ENCODE measurements at places on chromosomes 4 and X.

DNA sequence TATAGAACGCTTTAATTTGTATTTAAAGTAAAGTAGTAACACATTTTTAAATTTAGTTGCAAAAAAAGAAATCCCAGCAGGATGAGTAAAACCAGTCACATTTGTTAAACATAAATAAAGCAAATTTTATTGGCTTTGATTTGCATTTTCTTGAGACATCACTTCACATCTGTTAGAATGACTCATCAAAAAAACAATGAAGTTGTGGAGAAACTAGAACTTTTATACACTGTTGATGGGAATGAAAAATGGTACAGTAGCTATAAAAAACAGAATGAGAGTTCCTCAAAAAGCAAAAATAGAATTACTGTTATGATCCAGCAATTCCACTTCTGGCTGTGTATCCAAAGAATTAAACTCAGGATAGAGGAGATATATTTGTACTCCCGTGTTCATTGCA is 454.0 kb upstream of the KLHL4 start:
- DNase-seq: no peak

DNA sequence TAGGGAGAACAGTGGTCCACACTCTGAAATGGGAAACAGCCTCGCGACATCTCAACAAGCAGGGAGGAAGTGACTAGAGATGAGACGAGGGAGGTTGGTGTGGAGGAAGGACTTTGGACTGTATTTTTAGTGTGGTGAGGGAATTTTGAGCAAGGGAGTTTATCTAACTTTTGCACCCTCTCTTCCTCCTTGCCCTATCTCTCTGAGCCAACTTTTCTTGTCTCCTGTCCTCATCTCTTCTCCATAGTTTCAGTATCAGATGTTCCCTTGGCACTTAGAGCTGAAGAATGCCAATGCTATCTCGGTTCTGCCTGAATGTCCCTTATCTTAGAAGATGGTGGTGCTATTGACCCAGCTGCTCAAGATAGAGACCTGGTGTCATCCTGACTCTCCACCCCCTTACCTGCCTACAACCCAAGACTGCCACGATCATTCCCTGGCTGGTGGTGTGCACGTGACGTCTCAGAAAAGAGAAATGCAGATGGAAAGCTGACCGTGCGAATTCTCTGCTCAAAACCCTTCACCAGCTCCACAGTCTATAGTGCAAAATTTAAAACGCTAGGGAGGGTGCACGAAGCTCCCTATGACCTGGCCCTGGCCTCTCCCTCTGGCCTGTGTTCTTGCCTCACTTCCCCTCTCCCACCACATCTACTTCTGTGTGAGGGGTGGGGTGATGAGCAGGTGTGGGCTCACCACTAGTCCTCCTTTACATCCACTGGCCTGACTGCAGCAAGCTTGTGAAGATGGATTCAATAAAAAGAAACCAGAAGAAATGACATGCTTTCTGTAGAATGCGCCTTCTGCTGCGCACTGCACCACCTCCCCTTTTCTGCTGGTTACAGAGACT is 20.9 kb downstream of the MPP1 start:
- no peak for DNase-seq

DNA sequence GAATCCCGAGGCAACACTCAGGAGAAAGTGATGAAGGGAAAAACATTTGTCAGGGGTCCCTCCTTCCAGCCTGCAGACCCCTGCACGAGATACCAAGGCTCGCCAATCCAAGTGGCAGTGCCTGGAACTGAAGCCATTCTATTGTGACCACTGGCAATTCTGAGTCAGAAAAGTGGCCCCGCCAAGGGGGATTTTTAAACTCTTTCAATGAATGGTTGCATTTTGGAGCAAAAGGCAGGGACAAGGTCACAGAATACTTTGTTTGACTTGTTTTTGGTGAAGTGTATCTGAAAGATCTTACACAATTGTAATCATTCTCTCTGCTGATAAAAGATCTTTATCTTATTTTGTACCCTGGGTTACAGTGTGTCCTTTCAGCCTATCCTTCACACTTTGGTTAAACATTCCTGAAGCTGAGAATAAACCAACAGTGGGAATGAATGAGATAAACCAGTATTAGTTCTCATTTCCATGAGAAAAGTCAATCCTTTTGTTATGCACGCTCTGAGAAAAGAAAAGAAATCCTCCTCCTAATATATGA is 115.9 kb upstream of the PDLIM3 start:
- DNase-seq: no peak

DNA sequence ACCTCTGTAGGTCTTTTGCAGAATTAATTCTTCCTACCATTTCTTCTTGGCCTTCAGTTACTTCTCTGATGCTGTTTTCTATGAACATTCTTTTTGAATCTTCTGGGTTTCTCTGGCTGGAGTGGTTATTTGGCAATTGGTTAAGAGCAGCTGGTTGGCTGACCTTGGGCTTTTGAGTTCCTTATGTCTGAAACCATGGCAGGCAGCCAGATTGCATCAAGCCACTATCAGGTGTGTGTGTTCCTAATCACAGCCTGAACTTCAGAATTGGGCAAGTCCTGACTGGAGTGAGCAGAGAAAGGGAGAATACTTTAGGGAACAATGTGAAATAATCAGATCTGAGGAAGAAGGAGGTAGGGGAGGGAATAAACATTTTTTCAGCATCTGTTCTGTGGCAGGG is 90.2 kb downstream of the ARHGAP10 start:
- no peak for DNase-seq

DNA sequence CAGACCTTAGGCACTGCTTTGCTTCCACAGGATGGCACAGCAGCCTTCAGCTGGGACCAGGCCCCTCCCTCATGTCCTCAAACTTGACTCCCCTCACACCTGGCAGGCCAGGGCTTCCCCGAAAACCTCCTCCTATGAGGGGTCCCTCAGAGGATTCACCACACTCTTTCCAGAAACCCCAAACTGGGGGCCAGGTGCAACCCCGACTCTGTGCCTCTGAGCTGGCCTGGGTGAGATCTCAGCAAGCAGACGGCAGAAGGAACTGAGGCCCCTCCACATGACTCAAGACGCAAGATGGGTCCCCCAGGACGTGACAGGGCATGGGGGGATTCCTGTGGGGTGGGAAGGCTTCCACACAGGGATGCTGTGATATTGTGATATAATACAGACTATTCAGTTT is 6.2 kb downstream of the HCFC1 start:
- no peak for DNase-seq

DNA sequence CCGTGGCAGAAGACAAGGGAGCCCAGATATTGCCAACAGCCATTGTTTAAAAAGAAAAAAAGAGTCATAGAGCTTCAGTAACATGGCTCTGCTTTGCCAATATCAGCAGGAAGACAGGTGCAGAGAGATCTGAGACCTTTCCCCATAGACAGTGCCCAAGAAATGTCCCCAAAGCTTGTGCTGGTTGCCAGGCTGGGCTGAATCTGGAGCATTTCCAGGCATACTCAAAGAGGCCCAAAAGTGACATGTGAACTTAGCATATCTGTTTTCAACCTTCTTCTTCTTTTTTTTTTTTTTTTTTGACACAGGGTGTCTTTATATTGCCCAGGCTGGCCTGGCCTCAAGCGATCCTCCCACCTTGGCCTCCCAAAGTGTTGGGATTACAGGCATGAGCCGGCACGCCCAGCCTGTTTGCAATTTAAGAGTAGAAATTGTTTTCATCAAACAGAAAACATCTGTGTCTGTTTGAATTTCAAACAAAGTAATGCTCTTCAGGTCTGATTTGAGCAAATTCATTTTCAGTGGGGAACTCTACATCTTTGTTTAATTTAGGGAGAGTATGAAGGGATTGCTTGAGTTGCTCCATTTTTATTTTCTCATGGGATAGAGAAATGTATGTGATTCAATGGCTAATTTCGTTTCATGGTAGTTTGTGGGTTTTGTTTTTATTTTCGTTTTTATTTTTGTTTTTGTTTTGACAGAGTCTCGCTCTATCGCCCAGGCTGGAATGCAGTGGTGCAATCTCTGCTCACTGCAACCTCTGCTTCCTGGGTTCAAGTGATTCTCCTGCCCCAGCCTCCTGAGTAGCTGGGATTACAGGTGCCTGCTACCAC is 56.6 kb upstream of the RBM47 start:
- no peak for DNase-seq

GRCh38 chr4:65893957-65894755 is 223.9 kb upstream of the EPHA5 start:
- no peak for DNase-seq

- no peak for DNase-seq
Observed at GRCh38 chr4:27524224-27524623, 663.6 kb downstream of the STIM2 start.

DNA sequence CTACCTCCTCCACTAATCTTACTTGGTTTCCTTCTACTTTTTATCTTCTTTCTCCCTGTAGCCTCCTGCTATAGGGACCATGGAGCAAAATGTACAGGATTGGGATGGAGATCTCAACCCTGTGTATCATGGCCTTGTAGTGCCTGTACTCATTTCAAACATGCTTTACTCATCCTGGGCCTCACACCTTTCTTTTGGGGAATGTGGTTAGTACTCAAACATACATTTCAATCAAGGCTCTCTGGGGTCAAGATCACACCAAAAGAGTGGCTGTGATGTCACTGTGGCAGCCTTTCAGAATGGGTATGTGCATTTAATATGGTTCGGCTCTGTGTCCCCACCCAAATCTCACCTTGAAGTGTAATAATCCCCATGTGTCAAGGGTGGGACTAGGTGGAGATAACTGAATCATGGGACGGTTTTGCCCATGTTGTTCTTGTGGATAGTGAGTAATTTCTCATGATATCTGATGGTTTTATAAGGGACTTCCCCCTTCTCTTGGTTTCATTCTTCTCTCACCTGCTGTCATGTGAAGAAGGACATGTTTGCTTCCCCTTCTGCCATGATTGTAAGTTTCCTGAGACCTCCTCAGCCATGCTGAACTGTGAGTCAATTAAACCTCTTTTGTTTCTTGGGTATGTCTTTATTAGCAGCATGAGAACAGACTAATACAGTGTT is 205.1 kb downstream of the RASL11B start:
- DNase-seq: no peak

GRCh38 chrX:9467751-9468150 is 2.9 kb downstream of the TBL1X start:
- DNase-seq: no peak

DNA sequence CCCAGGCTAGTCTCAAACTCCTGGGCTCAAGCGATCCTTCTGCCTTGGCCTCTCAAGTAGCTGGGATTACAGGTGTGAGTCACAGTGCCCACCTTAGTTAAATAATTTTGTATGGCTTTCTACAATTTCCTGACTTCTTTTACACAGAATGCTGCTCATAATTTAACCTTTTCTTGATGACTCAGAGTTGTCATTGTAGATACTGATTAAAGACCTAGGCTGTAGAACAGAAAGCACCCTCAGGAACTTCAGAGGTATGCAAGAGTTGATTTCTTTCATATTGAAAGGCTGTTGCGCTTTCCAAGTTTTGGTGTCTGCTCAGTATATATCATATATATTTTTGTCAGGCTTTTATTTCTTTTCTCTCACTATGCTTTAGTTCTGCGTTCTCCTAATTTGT is 21.1 kb upstream of the GPR34 start:
- DNase-seq: no peak

DNA sequence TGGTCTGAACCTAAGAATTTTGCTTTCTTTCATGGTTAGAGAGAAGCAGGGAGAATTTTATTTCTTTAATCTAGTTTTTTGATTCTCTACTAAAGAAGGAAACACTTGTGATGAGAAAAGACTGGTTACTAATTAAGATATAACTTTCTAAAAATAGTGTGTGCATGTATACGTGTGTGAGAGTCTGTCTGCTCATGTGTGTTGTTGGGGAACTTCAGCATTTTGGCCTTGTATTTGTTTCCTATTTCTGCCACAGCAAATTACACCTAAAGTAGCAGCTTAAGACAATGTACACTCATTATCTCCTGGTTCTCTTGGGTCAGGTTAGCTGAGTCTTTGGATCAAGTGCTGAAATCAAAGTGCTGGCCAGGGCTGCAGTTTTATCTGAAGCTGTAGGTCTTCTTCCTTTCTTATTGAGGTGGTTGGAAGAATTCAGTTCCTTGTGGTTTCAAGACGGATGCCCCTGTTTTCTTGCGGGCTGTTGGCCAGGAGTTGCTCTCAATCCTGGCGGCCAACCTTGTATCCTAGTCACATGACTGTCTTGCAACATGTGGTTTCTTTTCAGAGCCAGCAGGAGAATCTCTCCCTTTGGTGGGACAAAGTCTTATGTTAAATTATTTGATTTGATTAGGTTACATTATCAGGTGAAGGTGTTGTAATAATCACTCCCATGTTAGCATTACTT is 188.4 kb upstream of the CLNK start:
- no peak for DNase-seq

DNA sequence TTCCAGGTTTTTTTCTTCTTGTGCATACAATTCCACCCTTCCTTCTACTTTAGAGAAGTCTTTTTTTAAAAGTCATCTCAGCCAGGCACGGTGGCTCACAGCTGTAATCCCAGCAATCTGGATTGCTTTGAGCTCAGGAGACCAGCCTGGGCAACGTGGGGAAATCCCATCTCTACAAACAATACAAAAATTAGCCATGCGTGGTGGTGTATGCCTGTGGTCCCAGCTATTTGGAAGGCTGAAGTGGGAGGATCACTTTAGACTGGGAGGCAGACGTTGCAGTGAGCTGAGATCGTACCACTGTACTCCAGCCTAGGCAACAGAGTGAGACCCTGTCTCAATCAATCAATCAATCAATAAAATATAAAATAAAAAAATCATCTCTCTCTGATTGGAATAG is 14.8 kb downstream of the ELOVL6 start:
- DNase-seq: peak; percentile 84

DNA sequence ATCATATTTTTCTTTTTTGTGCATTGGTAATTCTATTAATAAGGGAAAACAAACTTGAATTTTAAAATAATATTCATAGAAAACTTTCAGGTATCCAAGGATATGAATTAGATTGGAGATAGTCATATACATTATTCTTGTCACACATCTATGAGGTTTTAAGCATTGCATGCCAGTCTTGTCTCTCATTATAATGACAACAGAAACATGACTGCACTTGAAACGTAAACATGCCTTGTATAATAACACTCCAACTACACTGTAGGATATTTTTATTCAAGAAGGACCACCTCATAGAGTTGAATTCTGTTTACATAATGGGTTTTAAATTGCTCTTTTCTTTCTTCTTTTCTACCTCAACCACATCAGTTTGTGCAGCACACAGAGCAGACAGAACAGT is 104.5 kb downstream of the DCAF8L2 start:
- DNase-seq: no peak

DNA sequence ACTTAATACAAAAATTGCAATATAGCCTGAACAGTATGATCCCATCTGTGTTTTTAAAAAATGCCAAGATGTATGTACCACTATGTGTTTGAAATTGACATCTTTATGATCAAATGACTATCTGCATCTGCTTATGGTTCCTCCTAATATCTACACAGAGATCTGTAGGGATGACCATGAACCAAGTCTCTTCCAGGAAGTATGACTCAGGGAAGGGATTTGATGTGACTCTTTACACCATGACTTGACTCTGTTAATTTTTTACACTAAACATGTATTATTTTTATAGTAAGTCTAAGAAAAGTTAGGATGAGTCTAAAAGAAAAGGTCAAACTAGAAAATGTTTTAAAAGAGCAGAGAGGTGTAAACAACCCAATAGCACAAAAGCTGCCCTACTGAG is 164.0 kb downstream of the SH3KBP1 start:
- DNase-seq: peak; percentile 6

GRCh38 chr4:149512501-149512900 is 303.1 kb downstream of the IQCM start:
- no peak for DNase-seq
